ENCODE measurements at places on chromosomes 1 and 21.

DNA sequence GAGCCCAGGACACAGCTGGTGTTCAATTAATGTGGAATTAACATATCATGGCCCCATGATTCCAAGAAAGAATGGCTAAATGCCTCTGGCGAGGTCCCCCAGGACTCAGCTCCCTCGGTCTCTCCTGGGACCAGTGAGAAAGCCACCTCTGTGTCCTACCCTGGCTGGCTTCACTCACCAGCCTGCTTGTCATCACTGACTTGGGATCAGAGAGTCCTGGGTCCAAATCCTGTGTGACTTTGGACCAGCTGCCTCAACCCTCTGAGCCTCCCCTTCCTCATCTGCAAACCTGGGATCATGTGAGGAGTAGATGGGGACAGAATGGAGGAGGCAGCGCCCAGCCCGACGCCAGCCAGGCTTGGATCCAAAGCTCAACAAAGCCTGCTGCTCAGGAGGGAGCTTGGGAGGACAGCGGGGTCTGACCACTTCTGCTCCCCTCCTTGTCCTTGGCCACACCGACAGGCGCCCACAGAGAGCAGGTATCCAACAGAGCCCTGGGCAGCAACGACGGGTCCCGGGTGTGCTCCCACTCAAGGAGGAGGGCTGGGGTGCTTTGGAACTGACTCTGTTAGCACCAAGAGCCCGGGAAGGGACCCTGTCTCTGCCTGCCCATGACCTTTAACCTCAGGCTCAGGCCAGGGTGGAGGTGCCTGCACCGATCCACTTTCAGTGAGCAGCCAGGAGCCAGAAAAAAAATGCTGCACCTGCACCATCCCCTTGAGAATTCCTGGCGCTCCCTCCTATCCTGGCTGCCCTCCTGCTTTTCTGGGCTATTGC lies 3.2 kb downstream of the SH2D5 start:
- DNase-seq, result no peak

DNA sequence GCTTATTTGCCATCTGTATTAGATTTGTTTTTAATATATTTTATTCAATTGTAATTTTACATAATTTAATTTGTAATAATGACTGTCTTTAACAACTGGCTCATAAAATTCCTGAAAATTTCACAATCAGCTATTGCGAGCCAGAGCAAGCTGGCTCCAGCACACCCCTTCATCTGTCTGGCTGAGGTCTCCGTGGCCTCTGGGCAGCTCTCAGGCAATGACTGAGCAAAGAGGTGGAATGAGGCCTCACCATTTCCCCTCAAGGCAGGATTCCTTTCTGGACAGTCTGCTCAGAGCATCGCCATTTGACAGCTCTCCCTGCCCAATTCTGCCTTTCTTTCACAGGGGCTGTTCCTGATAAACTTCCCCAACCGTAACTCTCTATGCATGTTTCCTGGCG lies 5.8 kb upstream of the KANK4 start:
- no peak for DNase-seq

GRCh38 chr1:12677565-12677964 lies 33.7 kb downstream of the AADACL4 start:
- DNase-seq, result no peak

DNA sequence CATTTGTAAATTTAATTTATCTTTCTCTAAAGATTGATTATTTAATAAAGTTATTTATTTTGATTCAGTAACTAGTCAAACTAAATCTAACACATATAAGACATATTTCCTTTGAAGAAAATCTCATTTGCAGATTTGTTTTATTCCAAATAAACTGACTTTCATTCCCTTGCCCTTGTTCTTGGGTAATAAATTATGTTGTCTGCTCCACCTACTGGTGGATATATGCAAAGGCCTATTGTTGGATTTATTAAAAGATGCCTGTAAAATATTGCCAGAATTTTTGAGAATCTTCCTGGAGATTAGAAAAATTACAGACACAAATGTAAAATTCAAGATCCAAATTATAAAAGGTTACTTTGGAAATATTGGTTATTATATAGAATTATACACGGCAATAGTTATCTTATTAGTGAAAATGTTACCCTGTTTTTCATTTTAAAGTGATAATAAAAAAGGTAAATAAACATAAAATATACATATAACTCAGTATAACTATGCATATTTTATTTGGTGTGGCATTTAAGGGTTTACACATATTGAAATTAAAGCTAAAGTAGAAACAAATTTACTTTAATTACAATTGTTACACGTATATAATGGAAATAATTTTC lies 116.1 kb downstream of the SPATA17 start:
- peak; percentile 8 for DNase-seq

- peak; percentile 91 for DNase-seq
Measured at GRCh38 chr1:26900001-26900814, at the start of gene GPATCH3. Gene GPATCH3, minus strand, starts transcription at chr1:26900467. Its CDS starts 25 bp downstream, at chr1:26900442.

GRCh38 chr1:192588546-192588945 lies 13.0 kb downstream of the RGS1 start:
- no peak for DNase-seq

DNA sequence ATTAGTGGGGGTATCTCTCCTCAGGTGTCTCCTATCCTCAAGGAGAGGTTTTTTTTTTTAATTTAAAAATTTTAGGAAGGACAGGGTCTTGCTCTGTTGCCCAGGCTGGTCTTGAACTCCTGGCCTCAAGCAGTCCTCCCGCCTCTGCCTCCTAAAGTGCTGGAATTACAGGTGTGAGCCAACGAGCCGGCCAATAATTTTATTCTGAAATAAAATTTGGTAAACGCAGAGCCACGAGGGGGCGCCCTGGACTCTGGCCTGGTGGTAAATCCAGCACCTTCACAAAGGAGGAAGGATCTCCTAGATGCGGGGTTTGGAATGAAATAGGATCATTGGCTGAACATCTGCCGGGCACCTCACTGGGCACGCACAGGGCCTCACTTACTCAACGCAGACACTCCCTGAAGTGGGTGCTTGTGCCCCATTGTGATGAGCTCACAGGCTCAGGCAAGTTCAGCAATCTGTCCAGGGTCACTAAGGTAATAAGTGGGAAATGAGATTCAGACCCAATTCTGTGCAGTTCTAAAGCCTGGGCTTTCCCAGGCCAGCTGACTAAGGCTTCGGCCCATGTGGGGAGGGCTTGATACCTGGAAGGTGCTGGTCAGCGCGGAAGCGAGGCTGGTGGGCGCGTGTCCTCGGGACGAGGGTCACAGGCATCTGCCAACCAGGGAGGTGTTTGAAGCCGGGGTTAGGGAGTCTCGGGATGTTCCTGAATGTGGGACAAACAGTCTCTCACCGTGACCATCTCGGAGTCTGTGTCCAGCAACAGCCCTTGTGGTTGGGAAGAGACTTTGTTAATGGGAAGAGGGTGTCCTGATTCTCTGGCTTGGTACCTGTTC lies 32.7 kb upstream of the ETV3 start:
- DNase-seq, result peak; percentile 29

- no peak for DNase-seq
Measured at GRCh38 chr1:237976331-237976730, 85.6 kb upstream of the ZP4 start.

- DNase-seq, result no peak
Measured at GRCh38 chr1:10631121-10631810, 156.5 kb downstream of the PEX14 start.

DNA sequence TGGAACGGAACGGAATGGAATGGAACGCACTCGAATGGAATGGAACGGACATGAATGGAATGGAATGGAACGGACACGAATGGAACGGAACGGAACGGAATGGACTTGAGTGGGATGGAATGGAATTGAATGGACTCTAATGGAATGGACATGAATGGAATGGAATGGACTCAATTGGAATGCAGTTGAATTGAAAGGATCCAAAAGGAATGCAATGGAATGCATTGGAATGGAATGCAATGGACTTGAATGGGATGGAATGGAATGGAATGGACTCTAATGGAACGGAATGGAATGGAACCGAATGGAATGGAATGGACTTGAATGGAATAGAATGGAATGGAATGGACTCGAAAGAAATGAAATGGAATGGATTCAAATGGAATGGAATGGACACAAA lies 102.4 kb upstream of the OR4F16 start:
- DNase-seq, result no peak

DNA sequence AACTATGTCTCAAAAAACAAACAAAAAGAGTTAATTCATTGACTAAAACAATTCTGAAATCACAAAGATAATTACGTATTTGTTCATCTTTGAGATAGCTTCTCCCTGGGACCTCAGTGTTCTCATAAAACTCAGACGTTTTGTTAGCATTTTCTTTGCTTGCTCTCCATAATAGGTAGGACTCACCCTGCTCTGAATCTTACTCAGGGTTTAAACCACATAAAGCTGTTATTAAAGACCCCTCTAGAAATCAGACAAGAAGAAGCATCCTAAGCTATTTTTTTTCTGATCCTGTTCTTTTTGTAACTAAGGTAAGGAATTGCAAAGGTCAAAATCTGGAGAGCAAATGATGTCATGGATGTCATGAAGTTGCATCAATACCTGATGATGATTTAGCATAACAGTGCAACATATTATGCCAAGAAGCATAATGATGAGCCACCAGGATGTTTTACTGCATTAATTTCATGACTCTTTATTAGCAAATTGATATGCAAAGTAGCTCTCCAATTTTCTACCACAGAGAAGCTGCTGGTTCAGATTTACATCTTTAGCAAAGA lies 2.4 kb downstream of the FBXO42 start:
- no peak for DNase-seq

GRCh38 chr1:225611537-225612223 lies 41.2 kb downstream of the ENAH start:
- DNase-seq, result no peak

DNA sequence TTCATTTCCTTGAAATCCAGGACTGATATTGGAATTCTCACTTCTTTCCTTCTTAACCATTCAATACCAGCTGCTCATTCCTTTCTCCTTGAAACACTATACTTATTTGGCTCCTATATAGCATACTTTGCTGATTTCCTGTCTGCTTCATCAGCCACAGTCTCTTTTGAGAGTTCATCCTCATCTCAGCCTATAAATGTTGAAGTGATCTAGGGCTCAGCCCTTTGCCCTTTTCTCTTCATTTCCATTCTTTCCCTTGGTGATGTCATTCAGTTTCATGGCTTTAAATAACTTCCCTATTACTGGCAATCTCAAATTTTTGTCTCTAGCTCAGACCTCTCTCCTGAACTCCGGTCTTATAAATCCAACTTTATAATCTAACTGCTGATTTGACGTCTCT lies 24.1 kb upstream of the RABGAP1L start:
- no peak for DNase-seq

DNA sequence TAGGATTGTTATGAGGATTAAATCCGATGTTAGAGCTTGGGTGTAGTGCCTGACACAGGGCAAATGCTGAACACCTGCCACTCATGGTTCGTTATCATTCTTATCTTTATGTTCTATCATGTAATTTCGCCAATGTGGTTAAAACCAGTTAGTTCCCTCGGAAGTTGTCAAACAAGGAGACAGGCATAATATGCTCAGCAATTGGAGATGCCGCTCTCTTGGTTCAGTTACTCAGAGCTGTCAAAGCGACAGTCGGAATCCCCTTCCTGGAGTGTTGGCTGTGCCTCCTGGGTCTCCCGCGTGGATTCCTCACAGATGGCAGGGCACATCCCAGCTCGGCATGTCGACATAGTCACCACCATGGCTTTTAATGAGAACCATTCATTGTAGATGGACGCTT lies 192.2 kb downstream of the ROR1 start:
- no peak for DNase-seq

DNA sequence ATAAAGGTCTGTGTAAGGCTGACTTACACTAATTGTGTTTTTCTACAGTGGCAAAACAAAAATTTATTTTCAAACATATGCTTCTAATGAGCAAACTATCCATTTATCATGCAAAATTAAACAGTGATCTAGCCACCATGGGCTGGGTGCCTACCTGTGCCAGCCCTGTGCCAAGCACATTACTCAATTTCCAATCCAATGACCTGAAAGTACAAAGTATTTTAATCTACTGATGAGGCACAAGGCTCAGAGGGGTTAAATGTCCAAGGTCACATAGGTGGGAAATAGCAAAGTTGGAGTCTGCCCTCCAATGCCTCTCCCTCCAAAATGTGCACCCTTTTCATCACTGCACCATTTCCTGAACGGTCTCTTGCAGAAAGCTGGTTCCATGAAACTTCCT lies 279.1 kb upstream of the FMN2 start:
- no peak for DNase-seq

GRCh38 chr1:198906739-198907422 lies 268.0 kb downstream of the PTPRC start:
- DNase-seq, result peak; percentile 13

DNA sequence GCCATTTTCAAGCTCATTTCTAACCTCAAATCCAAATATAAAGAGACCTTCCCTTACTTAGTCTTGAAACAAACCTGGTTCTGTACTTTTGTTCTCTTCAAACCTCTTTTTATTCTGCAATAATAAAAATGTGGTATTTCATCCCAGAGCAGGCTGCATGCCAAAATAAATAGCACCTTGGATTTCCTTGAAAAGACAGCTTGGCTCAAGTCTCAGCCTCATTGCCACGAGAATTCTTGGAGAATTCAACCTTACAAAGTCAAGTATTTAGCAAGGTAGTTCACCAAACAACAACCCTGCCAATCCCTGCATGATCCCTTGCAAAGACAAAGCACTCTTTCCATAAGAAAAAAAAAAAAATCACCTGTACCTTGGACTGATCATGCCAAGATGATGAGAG lies 33.8 kb downstream of the KANK4 start:
- DNase-seq, result no peak

DNA sequence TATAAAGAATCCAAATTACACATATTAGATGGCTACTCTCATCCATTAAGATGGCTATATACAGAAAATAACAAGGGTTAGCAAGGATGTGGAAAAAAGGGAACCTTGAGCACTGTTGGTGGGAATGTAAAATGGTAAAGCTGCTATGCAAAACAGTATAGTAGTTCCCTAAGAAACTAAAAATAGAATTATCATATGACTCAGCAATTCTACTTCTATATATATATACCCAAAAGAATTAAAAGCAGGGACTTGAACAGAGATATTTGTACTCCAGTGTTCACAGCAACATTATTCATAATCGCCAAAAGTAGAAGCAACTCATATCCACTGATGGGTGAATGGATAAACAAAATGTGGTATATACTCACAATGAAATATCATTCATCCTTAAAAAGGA lies 126.1 kb downstream of the KCNH1 start:
- DNase-seq, result no peak

DNA sequence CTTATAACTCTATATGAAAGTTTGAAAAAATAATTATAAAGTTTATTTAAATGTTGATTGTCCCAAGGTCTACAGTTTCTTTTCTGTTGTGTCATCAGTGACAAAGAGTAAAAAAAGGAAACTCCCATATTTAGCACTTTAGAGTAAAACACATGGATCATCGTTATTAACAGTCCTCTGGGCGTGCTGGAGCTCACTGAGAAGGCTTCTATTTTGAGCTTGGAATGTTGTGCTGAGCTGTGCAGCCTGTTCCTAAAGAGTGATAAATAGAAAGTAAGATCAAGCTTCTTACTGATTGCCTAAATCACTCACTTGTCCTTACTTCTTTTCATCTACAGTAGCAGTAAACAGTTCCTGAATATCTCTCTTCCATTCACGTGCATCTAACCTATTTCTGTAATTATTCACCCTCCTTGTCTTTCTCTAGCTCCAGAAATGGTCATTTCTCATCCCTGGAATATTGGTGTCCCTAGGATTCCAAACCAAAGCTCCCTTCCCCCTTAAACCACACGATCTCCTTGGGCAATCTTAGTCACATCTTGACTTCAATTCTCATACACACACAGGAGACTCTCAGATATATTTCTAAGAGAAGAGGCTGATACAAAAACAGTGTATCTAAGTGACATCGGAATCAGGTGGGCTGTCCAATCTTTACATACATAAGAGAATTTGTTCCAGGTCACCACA lies 11.9 kb downstream of the GBP5 start:
- no peak for DNase-seq

- DNase-seq, result no peak
Measured at GRCh38 chr1:17610713-17611112, 71.2 kb downstream of the ARHGEF10L start.

GRCh38 chr1:212518188-212519054 lies 85.7 kb downstream of the NENF start:
- no peak for DNase-seq
